ENCODE measurements at places on chromosomes 1 and 21.

- DNase-seq, result no peak
Observed at GRCh38 chr1:105442901-105443300, 1613.6 kb upstream of the PRMT6 start.

GRCh38 chr21:34132926-34133325 is 59.5 kb downstream of the MRPS6 start:
- no peak for DNase-seq

DNA sequence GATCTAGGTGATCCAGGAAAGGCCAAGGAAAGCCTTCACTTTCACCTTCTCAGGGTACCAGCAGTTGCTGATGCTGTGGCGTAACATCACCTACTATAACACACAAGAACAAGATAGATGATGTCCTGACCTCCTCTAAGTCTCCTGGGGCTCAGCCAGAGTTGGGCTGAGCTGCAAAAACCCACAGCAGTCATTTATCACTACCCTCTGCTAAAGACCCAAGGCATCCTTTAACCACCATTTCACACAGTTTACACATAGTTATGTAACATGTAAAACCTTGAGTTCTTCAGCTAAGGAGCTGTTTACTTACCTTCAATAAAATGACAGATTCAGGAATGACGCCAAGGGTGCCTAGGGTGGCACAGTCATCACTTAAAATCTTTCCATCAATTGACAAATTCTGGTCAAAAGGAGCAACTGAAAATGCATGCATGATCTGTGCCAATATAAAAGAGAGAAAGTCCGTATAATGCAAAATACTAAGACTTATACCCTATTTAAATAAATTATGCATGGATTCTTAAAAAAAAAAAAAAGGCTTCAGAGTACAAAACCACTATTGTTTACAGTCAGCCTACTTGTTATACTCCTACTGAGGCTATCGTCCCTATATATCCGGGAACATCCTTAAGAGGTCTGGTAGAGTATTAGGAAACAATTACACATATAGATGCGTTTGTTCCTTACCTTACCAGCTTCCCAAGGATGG is 20.7 kb upstream of the RAP1GAP start:
- DNase-seq, result no peak

DNA sequence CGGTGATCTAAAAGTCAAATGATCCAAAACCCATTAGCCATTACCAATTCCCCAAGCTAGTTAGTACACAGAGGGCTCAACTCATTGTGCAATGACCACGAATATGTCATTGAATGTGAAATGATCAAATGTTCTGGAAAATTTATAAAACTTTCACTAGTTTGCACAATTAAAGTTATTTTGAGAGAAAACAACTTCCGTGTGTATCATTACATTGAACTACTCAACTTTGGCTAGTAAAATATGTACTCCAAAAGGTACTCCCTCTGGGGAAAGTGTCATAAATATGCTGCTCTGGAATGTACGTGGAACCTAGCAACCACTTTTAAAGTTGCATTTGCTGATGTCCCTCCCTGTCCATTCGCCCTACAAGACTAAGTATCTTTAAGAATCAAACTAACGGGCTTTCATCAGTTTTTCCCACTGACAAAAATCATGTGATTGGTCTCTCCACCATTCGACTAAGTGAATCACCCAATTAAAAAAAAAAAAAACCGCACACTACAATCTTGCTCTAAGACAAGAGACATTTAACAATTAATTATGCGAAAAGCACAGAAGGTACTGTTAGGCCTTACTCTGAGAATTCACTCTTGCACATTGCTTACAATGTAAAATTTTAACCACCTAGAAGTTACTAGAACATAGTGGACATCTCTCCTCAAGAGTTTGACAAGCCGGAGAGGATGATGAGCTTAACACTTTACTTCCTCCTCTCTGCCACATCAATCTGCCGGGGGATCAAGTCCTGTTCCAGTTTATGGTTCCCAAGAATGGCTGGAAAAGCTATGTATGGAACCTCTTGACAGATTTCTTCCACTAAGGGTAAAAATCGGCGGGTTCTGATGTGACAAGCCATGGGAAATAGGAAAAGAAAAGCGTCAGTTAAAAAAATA is 1.2 kb downstream of the ACBD3 start:
- DNase-seq, result no peak

DNA sequence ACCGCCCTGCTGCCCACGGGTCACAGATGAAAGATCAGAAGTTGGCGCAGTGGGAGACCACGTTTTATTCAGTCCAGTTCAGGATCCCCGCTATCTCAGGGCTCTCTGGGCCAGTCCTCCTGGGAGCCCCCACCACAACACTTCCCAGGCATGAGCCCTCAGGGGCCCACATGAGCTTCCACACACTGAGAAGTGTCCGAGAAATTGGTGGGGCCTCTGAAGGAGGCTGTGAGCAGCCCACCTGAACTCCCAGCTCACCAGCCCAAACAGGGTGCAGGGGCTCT is 12.1 kb downstream of the TRIM46 start:
- DNase-seq, result no peak

- no peak for DNase-seq
Observed at GRCh38 chr1:158185770-158186169, 5.1 kb downstream of the CD1D start.

DNA sequence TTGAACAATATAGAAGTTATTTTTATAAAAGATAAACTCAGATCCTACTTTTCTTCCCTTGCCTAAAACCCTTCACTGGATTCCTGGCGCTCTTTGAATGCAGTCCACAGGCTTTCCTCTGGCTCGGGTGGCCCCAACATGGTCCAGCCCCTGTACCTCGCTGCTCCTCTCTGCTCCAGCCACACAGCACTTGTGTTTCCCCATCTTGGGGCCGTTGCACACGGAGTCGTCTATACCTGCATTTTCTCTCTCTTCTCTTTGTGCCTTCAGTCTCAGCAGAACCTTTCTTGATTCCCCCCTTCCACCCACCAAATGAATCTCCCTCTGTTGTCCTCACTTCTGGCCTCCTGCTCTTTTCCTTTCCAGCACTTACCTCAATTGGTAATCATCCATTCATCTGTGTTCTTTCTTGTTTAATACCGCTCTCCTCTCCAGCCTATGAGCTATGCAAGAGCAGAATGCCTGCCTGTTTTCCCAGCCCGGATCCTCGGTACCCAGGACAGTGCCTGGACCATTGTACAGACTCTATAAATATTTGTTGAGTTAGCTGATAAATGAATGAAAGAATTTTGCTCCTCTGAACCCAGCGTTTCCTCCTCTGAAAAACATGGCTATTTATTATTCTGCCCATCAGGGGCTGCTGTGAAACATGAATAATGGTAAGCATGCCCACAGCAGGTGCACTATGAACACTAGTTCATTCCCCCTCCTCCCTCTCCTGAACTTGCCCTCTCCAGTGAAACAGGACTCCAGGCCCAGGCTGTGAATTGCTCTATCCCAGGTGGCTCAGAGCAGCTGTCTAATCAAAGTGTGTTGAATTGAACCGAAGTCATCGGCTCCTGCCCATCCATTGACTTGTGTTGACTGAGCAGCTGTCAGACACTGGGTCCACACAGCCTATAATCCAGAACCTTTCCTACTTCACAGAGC is 266.9 kb downstream of the PTPRU start:
- no peak for DNase-seq

GRCh38 chr1:205444931-205445645 is 10.8 kb downstream of the BLACAT1 start:
- DNase-seq, result no peak

DNA sequence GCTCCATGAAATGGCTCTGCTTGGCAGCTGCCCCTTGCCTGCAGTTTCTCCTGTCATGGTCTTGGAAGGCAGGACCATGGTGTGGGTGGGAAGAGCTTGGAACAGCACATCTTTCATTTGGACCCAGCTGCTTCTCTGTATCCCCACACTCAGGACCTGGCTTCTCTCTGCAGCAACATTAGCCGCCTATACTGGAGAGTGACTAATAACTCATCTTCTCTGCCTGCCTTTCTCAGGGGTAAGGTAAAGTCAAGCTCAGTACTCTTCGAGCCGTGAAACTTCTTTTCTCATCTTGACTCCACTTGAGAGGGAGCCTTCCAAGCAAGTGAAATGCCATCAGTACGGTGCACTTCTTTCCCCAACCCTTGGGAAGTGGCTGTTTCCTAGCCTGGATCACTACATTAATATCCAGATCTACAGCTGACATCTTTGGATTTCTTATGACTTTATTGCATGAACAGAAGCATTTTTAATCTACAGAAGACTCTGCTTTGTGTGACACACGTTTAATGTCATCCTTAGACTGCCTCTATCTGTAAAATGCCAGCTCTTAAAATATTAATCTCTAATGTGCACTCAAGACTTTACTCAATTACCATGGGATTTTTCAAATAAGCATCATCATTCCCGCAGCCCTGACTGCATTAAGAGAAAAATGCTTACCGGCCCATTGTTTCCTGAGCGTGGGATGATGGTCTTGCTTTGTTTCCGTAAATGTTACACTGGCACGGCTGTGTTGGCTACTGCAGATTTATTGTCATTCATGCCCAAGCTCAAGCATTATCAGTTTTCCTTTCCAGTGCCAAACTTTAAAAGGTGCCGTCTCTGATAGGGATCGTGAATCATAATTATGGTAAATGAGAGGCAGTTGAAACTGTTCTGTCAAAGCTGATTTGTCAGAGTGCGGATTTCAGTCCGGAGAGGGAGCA is 242.9 kb downstream of the HHAT start:
- no peak for DNase-seq

- no peak for DNase-seq
Observed at GRCh38 chr1:207988326-207989165, 77.6 kb upstream of the CD34 start.

- DNase-seq, result no peak
Observed at GRCh38 chr1:86201311-86201710, 44.7 kb upstream of the COL24A1 start.

- DNase-seq, result no peak
Observed at GRCh38 chr1:178898401-178898800, 27.5 kb upstream of the ANGPTL1 start.

- no peak for DNase-seq
Observed at GRCh38 chr1:27536767-27537166, 46.8 kb upstream of the WASF2 start.

GRCh38 chr1:5746611-5747425 is 245.4 kb downstream of the NPHP4 start:
- peak; percentile 67 for DNase-seq

GRCh38 chr1:156495401-156496140 is 5.0 kb downstream of the MEF2D start:
- DNase-seq, result peak; percentile 70

- DNase-seq, result no peak
Observed at GRCh38 chr1:199135901-199136300, 497.1 kb downstream of the PTPRC start.

- DNase-seq, result peak; percentile 75
Observed at GRCh38 chr1:154386643-154387352, 18.3 kb upstream of the IL6R start.

DNA sequence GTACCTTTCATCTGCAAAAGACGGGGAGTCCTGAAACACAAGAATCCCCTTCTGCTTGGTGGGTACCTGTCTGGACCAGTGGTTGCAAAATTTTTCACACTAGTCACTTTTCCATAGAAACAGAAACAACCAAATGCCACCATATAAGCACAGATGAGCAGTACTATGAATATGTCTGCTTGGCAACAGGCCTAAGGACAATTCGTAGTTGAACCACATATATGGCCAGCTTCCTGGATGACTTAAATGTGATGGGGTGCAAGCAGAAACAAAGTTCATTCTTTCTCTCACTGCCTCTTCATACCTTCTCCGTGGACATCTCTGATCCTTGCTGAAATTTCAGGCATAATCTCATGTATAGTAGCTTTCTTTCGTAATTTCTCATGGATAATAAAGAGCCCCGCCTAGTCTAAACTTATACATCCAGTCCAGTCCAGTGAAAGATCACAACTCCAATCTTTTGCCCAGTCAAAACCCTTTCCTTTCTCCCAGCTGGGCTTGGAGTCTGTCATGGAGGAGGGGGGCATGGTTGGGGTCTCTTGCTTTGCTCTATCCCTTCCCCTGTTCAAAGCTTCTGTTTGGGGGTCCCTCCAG is 7.0 kb downstream of the FCAMR start:
- no peak for DNase-seq

DNA sequence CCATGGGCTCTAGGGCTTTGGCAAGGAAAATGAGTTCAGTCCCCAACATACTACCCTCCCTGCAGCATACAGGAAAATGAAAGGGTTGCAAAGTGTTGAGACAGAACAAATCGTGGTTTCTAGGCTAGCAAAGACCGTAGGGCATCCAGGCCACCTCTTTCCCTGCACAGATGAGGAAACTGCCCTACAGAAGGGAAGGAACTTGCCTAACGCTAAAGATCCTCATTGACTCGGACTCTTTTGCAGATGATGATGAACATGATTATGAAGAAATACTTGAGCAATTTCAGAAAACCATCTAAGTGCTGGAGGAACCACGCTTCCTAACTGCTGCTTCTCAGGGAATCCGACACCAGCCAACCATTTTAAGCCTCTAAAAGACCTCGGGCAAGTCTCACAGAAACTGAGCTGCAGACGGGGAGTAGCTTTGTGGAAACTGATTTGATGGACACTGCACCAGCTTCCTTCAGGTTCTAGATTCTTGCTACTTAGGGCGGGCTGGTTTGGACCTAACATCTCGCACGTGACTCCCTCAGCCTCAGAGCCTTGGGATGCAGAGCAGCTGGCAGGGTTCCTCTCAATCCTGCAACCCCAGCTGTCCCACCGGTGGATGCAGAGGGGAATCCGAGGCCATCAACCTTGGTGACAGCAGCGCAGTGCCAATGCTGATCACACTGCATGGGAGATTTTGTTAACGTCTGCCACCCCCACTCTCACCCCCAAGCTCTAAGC is 13.4 kb downstream of the THEMIS2 start:
- peak; percentile 72 for DNase-seq

DNA sequence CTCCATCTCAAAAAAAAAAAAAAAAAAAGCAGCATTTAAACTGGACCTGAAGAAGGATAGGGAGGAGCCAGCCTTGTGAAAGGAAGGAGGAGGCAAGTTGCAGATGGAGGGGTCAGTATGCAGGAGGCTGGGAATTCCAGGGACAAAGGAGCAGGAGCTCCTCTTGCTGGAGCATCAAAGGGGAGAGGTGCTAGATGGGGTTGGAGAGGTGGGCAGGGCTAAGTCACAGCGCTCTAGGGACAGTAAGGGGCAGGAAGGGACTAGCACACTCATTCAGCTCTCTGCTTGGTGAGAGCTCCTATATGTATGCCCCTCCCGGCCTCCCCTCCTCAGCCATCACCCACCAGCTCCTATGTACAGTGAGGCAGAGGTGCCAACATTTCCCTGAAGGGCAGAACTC is 26.8 kb downstream of the MAP7D1 start:
- no peak for DNase-seq

- peak; percentile 85 for DNase-seq
Observed at GRCh38 chr1:48677306-48678287, 99.1 kb downstream of the BEND5 start.

GRCh38 chr21:34594566-34595234 is 20.2 kb downstream of the RCAN1 start:
- no peak for DNase-seq

DNA sequence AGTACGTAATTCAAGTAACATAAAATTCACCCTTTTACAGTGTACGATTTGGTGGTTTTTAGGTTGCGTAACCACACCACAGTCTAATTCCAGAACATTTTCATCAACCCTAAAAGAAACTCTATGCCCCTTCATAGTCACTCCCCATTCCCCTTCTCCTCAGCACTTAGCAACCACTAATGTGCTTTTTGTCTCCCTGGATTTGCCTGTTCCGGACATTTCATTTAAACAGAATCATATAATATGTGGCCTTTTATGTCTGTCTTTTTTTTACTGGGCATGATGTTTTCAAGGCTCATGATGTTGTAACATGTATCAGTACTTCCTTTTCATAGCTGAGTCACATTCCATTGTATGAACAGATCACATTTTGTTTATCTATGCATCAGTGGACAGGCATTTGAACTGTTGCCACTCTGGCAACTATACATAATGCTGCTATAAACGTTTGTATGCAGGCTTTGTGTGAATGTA is 20.8 kb downstream of the OBSCN start:
- no peak for DNase-seq

All from spleen (tissue), 13 donors.